H9 (cell line): ENCODE measurements at places on chromosomes 7 and 10. TPM values are rescaled to one million over a fixed set of nuclear protein-coding genes. Genes with fewer than 3 reads are reported as not detected.

TFR2 gene
- 1.9 and 2.3 TPM in 2 replicates for total RNA-seq

ITPRID1 gene
- 1.1 and 1.2 TPM in 2 replicates for total RNA-seq

LBX1 gene
- total RNA-seq = not detected in 2 replicates

EBF3 gene
- 0.04 and 0.22 TPM in 2 replicates for total RNA-seq

GRCh38 chr10:15485684-15486316, 114.7 kb upstream of the FAM171A1 start:
- peaks cover 2% of the 10 kb centered on the region; the same call in 1 of the 2 replicates for H3K27me3 ChIP-seq
- no peaks in the 10 kb centered on the region for H3K36me3 ChIP-seq
- H3K4me1 ChIP-seq = no peaks in the 10 kb centered on the region
- no peak overlapping the region for H3K4me3 ChIP-seq
- no peak for DNase-seq

DNA sequence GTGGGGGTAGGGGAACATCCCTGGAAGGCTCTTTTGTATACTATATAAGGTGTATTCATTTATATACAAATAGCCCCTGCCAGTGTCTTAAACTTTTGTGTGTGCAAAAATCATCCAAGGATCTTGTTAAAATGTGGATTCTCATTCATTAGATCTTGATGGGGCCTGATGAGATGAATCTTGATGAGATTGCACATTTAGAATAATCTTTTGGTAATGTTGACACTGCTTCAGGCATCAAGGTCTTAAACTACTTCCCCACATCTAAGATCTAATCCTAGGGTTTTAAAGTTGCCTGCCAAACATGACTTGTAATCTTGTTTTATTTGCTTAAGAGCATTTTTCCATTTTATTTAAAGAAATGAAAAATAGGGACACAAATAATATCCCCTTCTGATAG, 13.0 kb downstream of the TLX1 start:
- H3K27ac ChIP-seq = no peak overlapping the region
- H3K36me3 ChIP-seq = no peaks in the 10 kb centered on the region
- no peaks in the 10 kb centered on the region for H3K4me1 ChIP-seq
- H3K4me3 ChIP-seq = no peak overlapping the region
- H3K27me3 ChIP-seq = peaks cover 96% of the 10 kb centered on the region
- DNase-seq = no peak

- H3K27me3 ChIP-seq = no peaks in the 10 kb centered on the region
- no peaks in the 10 kb centered on the region for H3K36me3 ChIP-seq
- DNase-seq = no peak
- no peak overlapping the region for H3K4me3 ChIP-seq
Measured at GRCh38 chr10:121081306-121081705, 230.1 kb downstream of the WDR11 start.

DNA sequence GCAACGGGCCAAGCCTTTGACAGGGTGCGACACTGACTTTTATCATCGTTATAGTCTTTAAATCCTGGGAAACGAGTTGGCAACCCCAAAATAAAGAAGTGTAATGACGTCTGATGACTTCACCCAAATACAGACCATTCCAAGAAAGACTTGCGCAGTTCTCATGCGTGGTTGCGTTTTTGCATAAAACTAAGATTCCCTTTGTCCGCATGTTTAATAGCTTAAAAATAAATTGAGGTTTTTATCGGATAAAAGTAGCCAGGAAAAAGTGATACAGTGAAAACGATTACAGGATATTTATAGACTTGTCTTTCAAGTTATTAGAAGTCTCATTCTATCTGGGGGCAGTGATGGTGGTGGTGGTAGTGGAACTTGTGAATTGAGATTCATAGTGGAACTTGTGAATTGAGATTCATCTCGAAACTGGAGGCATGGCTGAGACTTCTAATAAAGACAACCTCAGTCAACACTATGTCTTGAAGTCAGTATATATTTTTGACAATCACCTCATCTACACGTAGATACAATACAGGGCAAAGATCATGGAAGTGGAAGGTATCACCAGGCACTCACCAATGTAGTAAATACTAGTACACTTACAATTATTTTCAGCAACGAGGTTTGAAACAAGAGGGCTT, 1.2 kb upstream of the NAMPT start:
- no peaks in the 10 kb centered on the region; the same call in 1 of the 2 replicates for H3K4me1 ChIP-seq
- no peak for DNase-seq
- H3K36me3 ChIP-seq = no peaks in the 10 kb centered on the region

DNA sequence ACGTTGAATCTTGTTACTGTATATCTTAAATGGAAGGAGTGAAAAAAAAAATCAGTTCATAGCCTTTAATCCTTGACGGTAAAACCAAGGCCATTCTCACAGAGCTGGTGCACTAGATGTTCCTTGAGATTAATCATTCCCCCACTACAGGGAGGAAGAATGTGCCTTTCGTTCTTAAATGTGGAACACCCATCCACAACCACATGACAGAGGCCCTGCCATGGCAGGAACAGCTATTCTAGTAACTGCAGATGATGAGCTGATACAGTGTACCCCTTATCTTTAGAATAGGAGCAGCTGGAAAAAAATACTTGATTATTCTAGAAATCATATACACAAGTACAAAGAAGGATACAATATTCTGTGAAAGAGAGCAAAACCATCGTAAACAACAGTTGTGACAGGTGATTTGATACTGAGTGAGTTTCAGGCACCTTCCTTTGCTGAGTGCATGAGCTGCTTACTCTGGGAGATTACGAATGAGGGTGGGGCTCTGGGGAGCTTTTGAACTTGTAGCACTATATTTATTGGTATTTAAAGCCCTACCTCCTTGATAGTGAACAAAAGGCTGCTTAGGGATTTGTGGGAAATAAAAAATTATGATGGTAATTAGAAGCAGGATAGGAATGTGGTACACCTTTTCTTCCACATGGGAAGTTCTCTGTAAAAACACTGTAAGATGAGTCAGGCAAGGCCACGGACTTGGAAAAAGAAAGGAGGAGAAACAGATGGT, 244.4 kb upstream of the SLC26A5 start:
- H3K27me3 ChIP-seq = no peaks in the 10 kb centered on the region
- no peaks in the 10 kb centered on the region for H3K36me3 ChIP-seq

GRCh38 chr10:49817845-49818244, 55.7 kb upstream of the OGDHL start:
- no peaks in the 10 kb centered on the region for H3K27me3 ChIP-seq
- peaks cover 21% of the 10 kb centered on the region for H3K36me3 ChIP-seq
- no peak overlapping the region for H3K4me3 ChIP-seq
- DNase-seq = no peak
- no peaks in the 10 kb centered on the region for H3K4me1 ChIP-seq

DNA sequence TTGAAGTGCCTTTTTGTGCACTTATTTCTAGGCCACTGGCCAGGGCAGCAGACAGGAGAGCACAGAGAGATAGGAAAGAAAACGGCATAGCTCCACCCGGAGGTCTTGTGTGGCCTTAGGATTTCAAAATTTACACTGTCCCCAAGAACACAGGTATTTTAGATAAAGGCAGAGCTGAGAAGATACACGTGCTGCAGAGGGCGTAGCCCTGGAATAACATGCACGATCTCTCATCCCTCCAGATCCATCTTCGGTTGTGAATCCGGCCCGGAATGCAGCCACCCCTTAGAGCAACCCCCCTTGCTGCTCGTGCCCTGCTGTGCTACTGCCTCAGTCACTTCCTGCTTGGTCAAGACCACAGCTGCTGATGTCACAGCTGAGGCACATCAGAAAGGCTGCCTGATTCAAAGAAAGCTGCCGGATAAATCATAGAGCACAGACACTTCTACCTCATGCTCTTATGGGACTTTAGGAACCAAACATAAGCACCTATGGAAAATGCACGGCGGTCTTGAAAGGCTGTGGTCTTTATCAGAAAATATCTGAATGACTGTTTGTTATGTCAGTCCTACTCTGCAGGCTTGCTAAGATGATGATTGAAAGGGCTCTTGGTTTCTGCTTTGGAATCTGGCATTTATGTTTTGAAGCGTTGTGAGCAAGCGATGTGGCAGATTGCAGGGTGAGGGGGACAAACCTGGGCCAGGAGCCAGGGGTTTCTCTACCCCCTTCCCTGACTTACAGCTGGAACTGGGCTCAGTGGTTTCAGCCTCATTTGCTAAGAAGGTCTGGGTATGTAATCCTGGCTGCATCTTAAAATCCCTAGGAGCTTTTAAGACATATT, 152.0 kb downstream of the SVIL start:
- peaks cover 1% of the 10 kb centered on the region; the same call in 2 of the 3 replicates for H3K36me3 ChIP-seq
- peaks cover 3% of the 10 kb centered on the region; the same call in 1 of the 2 replicates for H3K4me1 ChIP-seq
- no peak overlapping the region for H3K27ac ChIP-seq

DNA sequence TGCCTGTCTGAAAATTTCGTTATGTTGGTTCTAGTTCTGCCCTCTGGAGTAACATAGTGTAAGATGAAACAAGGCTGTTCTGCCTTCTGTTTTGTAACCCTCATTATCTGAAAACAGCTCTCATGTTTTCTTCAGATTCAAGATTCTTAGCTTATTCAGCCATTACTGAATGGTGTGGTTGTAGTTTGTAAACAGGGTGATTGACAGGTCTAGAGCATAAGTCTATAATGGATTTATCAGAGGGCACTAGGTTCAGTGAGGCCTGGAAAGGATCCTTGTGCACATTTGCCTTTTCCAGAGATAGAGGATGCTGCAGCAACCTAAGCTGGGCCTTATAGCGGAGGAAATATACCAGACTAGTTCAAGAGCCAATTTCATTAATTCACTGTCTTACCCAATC, 6.1 kb downstream of the ZNF398 start:
- no peak overlapping the region for H3K27ac ChIP-seq
- no peaks in the 10 kb centered on the region for H3K27me3 ChIP-seq
- no peak for DNase-seq
- H3K4me1 ChIP-seq = no peaks in the 10 kb centered on the region; the same call in 1 of the 2 replicates
- peaks cover 56% of the 10 kb centered on the region for H3K36me3 ChIP-seq

DNA sequence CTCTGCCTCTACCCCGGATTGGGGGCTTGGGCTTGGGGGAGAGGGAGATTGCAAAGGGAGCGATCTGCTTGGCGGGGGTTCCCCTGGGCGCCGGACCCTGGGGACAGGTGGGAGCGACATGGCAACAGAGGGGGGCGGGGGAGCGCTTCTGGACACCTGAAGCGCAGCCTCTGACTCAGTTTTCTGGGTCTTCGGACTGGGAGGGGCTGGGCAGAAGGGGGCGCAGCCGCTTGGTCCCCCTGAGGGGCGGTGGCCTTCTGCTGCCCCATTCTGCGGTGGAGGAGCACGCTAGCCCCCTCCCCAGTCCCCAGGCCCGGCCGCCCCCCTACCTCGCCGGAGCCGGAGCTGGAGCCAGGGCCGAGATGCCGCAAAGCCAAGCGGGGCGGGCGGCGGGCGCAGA, 380 bp downstream of the NAT16 start:
- H3K4me3 ChIP-seq = peak overlapping the region; percentile 90
- no peak overlapping the region for H3K27ac ChIP-seq
- H3K4me1 ChIP-seq = no peaks in the 10 kb centered on the region; the same call in 1 of the 2 replicates
- no peak for DNase-seq

DNA sequence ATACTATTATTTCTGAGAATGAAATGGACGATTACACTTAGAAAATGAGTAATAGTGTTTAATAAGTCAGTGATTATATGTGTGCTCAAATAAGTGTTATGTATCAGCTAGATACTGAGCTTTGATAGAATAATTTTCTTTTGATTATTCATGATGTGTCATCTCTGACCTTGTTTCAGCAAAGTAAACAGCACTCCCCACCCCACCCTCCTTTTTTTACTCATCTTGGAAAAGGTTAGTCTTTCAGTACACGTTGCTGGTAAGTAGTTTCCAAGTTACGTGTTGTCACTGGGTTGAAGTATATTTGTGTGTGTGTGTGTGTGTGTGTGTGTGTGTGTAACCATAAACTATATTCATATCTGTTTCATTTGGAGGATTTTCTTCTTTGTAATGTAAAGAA, 84.1 kb downstream of the GNAI1 start:
- DNase-seq = no peak
- H3K27ac ChIP-seq = no peak overlapping the region
- H3K27me3 ChIP-seq = no peaks in the 10 kb centered on the region
- H3K4me3 ChIP-seq = no peak overlapping the region
- peaks cover 2% of the 10 kb centered on the region; the same call in 1 of the 3 replicates for H3K36me3 ChIP-seq
- no peaks in the 10 kb centered on the region for H3K4me1 ChIP-seq

- H3K27me3 ChIP-seq = no peaks in the 10 kb centered on the region
- no peak for DNase-seq
- no peak overlapping the region for H3K27ac ChIP-seq
- H3K36me3 ChIP-seq = no peaks in the 10 kb centered on the region
Measured at GRCh38 chr10:28332726-28333125, 29.9 kb upstream of the MPP7 start.

DNA sequence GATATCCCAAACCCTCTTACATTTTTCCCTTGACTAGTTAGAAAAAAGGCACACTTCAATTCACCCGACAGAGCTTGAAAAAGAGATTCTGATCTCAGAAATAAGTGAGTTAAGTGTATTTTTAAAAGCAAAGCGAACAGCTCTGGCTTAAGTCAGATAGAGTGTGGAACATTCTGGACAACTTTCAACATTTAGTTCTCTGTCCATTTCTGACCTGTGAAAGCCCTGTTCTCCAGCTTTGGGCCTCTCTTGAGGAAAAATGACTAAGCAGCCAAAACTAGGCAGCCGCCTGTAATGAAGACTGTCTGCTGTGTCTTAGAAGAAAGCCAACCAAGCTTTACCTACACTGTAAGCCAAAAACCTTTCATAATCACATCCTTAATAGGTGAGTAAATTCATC, 50.5 kb downstream of the CDK6 start:
- no peaks in the 10 kb centered on the region; the same call in 1 of the 2 replicates for H3K4me1 ChIP-seq
- peaks cover 17% of the 10 kb centered on the region for H3K36me3 ChIP-seq
- no peak for DNase-seq
- no peak overlapping the region for H3K27ac ChIP-seq
- no peak overlapping the region for H3K4me3 ChIP-seq

DNA sequence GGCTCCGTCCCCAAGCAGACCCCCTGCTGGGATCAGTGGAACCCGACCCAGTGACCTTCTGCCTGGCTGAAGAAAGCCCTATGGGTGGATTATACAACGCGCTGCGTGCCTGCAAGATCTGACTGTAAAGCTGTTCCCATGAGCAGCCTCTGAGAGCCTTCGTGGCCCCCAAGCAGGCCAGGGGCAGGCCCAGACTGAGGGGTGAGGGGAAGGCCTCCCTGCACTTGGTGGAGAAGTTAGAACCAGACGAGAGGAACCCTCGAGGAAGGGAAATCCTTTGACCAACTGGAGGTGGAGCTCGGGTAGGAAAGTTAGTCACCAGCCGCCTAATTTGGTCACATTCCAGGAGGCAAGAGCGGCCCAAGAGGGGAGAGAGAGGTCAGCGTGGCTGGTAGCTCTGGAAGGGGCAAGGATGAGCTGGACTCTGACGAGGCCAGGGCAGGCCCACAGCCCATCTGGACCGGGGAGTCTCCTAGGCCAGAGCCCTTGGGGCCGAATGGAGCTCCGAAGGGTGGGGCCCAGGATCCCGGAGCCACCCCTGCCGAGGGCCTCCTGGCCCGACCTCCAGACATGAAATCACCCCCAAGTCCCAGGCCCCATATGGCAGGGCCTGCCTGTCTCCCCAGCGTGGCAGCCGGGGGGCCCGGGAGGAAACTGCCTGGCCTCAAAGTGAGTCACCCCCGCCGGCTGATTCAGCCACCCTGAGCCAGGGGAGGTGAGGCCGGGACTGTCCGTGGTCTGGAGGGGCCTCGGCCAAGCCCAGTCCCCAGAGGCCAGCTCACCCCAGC, 23.3 kb upstream of the PDGFA start:
- no peak for DNase-seq
- H3K4me3 ChIP-seq = no peak overlapping the region
- H3K36me3 ChIP-seq = peaks cover 4% of the 10 kb centered on the region; the same call in 1 of the 2 replicates
- H3K4me1 ChIP-seq = no peaks in the 10 kb centered on the region
- no peak overlapping the region for H3K27ac ChIP-seq
